Central memory CD4-positive, alpha-beta T cell (primary cell): ENCODE measurements at places on chromosomes 1 and 21.

- DNase-seq, result peak; percentile 20
Observed at GRCh38 chr1:236281198-236281653, 532 bp downstream of the ERO1B start.

DNA sequence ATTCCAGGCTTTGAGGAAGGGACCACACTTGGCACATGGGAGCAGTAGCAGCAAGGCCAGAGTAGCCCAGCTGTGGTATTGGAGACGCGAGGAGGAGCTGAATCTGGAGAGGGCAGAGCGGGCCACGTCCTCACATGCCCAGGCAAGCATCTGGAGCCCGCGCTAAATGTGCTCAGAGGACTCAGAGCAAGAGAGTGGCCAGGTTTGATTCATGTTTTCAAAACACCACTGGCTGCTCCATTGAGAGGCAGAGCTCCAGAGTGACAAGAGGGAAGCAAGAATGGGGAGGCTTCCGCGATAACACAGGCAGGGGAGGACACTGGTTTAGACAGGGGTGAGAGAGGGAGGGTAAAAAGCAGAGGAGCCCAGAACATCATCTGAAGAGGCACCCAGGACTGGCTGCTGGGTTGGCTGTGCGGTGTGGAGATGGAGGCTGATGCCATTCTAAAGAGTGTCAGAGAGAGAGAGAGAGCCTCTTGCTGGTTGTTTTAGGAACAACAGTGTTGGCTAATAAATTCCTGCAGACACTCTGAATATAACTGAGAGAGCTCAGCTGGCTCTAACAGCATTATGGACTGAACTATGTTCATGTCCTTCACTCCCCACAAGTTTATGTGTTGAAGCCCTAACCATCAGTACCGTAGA is 32.3 kb downstream of the RCAN1 start:
- no peak for DNase-seq

- DNase-seq, result no peak
Observed at GRCh38 chr1:51623025-51623424, 6.1 kb downstream of the OSBPL9 start.

- DNase-seq, result no peak
Observed at GRCh38 chr1:193318347-193318746, 131.9 kb upstream of the B3GALT2 start.

- DNase-seq, result peak; percentile 53
Observed at GRCh38 chr1:23103001-23103889, 65.4 kb downstream of the LUZP1 start.

GRCh38 chr1:27864264-27864895 is 8.0 kb upstream of the THEMIS2 start:
- no peak for DNase-seq

DNA sequence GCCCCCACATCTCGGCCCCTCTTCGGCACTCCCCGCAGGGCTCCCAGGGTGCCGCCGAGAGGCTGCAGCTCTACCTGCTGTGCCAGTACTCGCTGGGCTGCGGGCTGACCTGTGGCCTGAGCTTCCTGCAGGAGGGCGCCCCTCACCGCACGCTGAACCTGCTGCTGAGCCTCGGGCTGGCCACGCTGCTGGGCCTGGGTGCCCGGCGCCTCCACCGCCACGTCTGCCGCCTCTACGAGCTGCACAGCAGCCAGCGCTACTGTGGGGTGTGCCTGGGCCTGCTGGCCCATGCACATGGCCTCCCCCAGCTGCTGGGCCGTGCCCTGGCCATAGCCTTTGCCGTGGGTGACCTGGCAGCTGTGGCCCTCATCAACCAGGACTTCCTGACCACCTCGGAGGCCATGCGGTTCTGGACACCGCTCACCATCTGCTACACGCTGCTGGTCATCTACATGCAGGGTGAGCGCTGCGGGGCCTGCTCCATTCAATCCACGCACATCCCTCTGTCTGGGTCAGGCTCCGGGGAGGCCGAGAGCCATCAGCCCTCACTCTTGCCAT is 1.9 kb downstream of the TMEM82 start:
- DNase-seq, result no peak

GRCh38 chr1:101357444-101357986 is 120.7 kb downstream of the S1PR1 start:
- peak; percentile 85 for DNase-seq

GRCh38 chr1:209707308-209707707 is 2.7 kb downstream of the HSD11B1 start:
- DNase-seq, result no peak

DNA sequence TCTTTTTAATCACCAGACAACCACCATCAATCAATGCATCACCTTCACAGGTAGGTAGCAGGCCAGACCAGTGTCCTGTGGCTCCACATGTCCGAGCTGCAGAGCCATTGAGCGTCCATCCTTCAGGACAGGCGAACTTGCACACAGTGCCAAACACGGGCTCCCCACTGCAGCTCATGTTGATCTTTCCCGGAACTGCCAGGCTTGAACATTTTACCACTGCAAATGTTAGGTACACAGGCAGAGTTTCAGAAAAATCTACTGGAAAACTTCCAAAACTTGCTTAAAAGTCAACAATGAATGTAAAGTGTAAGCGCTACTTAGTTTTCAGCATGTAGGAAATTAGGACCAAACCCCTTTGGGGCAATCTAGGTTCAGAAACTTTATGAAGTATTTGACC is 6.6 kb downstream of the SELE start:
- DNase-seq, result no peak

GRCh38 chr21:35616090-35616489 is 444.2 kb downstream of the SETD4 start:
- no peak for DNase-seq

- no peak for DNase-seq
Observed at GRCh38 chr1:116226017-116226416, 114.8 kb downstream of the MAB21L3 start.

DNA sequence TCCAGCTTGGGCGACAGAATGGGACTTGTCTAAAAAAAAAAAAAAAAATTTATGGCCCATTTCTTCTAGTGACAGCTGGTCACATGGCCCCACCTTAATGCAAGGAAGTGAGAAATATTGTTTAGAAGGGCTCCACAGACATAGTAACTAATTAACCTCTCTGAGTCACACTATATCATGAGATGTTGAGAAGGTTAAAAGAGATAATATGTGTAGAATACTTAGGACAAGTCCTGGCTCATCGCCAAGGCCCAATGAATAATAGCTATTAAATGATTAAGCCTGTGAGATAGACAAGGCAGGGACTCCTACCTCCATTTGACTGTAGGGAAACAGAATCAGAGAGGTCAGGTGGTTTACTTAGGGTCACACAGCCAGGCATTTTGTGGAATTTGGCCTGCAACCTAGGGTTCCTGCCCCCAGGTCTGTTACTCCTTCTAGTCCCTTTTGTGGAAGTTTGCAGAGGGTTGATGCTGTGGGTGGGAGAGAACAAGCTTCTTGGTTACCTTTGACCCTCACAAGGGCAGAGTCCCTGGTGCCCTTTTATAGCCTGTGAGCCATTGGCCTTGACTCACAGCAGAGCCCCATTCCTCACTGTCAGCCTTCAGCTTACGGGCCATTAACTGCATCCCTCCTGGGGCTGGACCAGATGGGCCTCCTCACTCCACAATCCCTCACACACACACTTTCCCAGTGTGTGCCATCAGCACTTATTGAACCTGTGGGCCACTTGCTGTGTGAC is 48.5 kb downstream of the OPRD1 start:
- no peak for DNase-seq

GRCh38 chr1:33465316-33465715 is 7.1 kb upstream of the ZSCAN20 start:
- DNase-seq, result no peak

DNA sequence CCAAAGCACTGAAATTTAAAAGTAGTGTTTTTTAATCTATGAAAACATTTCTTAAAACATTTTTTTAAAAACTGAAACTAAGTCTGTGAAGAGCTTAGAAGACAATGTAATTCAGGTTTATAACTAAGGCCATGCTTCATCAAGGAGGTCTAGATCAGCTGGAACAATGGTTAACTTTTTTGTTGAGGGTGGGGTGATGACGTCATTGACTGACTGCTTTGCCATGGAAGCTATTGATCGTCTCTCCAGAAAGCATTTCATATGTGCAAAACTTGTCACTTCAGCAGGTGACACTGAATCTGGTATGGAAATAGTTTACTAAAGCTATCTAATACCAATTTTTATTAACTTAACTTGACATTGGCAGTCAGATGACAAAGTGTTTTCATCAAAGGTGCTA is 21.0 kb downstream of the RAVER2 start:
- no peak for DNase-seq
